GM06990 (cell line): ENCODE measurements at places on chromosomes 5 and 9.

GRCh38 chr9:126125177-126125576, 201.5 kb upstream of the MVB12B start:
- no peak for DNase-seq

DNA sequence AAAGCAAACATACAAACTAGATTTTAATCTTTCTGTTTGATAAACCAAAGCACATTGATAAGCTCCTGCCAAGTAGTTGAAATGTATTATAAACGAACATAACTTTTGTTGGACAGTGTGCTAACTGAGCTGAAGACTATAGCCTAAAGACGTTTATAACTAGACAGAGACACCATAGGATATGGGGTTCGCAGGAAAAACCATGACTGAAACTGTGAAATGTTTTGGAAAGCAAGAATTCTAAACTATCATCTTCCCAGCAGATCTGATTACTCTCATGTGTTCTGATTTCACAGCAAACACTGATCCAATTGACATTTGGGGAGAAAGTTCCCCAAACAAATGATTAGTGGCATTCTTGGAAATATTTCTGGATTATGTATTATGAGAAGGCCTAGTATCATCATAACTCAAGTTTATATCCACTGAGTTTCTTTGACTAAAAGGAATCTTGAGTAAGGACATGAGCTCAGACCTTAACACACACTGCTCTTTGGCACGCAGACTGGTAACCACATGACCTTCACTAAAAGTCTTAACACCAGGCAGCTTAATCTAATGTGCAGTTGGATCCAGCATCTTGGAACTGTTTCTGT, 375.2 kb downstream of the ZNF608 start:
- DNase-seq, result no peak

- no peak for DNase-seq
These were observed 5.2 kb downstream of the PTCH1 start for GRCh38 chr9:95511616-95511931.

DNA sequence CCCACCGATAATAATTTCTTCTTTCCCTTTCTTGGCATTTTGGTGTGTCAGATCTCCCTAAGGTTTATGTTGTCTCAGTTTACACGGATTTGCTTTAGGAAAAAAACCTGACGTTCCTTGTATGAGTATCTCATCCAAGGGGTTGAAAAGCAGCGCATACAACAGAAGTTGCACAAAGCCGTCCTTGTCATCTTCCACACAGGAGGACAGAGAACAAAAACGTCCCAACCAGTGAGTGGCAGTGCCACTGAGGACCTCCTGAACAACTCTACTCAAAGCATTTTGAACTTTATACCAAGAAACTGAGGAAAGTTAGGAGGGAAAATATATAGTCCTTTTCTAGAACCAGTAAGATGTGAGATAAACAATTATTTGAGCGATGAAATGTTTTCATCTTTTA, 547.0 kb downstream of the PDE4D start:
- DNase-seq, result no peak

DNA sequence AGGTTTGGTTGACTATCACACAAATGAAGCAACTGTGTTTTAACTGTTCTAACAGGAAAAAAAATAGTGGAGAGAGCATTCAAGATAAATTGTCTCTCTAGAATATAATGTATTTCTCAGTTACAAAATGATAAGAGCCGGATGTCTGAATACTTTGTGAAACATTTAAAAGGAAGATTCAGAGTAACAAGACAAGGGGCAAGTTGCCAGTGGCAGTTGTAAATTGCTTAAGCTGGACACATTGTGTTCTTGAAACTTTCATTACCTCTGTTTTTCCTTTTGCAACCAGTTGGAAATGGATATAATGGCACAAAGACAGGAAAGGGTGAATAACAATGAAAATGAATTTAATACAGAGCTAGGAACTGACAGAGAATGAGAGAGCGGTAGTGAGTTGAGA, 15.2 kb upstream of the TBCA start:
- no peak for DNase-seq

DNA sequence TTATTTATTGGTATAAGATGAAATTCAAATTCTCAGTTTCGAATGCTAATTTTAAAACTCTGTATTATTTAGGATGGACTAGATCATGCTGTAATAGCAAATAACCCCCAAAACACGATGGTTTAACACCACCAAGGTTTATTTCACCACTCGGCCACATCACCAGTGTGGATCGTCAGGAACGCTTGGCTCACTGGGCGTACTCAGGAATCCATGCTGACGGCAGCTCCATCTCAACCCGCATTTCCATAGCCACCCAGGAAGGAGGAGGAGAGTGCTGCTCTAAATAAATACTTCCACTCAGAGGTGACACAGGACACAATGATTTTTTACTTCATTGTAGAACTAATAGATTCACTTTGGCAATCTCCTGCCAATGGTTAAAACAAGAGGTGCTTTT, 347.4 kb downstream of the SH3GL2 start:
- DNase-seq, result no peak

- DNase-seq, result no peak
These were observed 18.9 kb upstream of the MEGF9 start for GRCh38 chr9:120733190-120733589.

DNA sequence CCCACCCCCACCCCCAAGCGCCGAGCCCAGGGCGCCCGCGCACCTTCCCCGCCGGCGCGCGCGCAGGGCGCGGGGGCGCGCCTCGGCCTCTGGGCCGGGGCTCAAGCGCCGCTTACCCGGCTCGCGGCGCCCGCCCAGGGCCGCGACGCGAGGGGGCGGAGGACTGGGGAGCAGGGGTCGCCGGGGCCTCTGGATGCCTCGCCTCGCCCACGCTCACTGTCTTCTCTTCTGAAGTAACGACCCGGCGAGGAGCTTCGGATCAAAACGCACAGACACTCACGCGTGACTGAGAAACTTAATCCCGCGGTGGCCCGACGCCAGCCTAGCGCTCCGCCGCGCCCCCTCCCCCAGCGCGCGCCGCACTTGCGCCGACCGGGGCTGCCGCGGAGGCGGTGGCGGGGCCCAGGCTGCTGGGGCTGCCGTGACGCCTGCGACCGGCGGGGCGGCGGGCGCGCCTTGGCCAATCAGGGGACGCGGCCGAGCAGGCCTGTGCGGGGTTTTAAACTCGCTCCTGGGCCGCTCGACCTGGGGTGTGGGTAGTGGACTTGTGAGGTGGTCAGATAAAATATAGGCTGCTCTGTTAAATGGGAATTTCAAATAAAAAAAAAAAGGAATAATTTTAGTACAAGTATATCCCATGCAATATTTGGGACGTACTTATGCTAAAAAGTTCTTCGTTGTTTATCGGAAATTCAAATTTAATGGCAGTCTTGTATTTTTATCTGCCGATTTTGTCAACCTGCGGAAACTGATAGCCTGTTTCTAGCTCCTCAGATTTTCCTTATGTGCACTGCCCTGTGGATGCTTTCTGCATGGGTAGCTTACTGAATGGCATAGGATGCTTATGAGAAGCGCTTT, at the start of gene MPDZ:
TSS of gene MPDZ (minus strand) at position 409 of the 858 bp plus-strand sequence. CDS start 29,377 bp downstream, outside the sequence.
- DNase-seq, result no peak

DNA sequence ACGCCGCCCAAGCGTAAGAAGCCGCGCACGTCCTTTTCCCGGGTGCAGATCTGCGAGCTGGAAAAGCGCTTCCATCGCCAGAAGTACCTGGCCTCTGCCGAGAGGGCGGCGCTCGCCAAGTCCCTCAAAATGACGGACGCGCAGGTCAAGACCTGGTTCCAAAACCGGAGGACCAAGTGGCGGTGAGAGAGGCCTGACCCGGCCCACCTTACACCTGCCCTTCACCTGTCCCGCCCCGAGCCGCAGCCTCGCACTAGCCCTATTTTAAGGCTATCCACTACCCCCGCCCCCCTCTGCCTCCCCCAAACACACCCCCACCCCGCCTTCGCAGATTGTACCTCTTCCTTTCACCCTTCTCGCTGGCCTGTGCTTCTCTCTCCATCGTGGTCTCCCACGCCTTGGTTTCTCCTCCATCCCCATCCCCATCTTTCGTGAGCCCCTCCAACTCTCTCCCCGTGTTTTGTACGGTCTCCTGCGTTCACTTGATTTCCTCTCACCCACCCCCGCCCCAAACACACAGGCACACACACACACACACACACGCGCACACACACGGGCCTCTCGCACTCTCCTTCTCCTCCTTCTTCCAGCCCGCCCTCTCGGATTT, 1.3 kb downstream of the TLX3 start:
- no peak for DNase-seq
